ENCODE measurements at places on chromosomes 12 and 14. TPM values are rescaled to one million over a fixed set of nuclear protein-coding genes. Genes with fewer than 3 reads are reported as not detected.

DNM1L gene
- 37.8 TPM for polyA plus RNA-seq

RNASE1 gene
- polyA plus RNA-seq = 199 TPM

TRHDE gene
- 0.04 TPM for polyA plus RNA-seq

KLRK1 gene
- polyA plus RNA-seq = 0.28 TPM

CLEC4D gene
- not detected for polyA plus RNA-seq

TAS2R42 gene
- polyA plus RNA-seq = not detected

All from heart left ventricle (tissue), 16 donors.